Putamen (tissue), 1 donor: ENCODE measurements at places on chromosomes 12 and 14.
A peak's percentile ranks its signal among the peaks of the same experiment; 100 is the strongest.

DNA sequence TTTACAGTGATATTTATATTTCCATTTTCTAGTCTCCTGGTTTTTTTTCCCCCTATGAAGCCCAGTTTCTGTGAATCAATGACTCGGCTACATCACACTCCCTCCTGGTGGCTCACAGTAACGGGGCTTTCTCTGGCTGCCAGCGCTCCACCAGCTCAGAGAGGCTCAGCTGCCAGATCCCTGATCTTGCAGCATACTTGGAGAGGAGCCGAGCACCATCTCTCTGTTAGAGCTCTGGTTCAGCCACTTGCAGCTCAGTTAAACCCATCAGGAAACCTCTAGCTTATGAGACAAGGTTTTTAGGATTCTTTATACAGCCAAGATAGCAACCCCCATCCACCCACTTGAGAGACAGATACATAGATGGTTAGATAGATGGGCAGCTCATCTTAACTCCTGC, 74.6 kb downstream of the CIT start:
- DNase-seq, result peak; percentile 70

DNA sequence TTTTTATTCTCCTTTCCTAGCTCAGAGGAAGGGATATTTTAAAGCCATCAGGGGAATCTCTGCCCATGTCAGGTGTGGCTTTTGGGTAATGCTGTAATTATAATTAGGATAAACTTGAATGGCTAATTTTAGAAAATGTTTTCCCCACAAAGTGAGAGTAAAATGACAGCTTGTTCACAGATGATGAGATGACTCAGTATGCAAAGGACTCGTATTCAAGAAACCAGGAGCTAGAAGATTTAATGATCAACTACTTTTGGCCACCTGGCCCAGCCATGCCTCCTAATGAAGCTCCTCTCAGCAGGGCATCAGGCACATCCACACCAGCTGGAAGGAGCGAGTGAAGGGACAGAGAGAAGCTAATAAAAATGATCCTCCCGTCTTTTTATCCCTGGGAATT, 29.0 kb upstream of the PLEKHG7 start:
- no peak for DNase-seq

DNA sequence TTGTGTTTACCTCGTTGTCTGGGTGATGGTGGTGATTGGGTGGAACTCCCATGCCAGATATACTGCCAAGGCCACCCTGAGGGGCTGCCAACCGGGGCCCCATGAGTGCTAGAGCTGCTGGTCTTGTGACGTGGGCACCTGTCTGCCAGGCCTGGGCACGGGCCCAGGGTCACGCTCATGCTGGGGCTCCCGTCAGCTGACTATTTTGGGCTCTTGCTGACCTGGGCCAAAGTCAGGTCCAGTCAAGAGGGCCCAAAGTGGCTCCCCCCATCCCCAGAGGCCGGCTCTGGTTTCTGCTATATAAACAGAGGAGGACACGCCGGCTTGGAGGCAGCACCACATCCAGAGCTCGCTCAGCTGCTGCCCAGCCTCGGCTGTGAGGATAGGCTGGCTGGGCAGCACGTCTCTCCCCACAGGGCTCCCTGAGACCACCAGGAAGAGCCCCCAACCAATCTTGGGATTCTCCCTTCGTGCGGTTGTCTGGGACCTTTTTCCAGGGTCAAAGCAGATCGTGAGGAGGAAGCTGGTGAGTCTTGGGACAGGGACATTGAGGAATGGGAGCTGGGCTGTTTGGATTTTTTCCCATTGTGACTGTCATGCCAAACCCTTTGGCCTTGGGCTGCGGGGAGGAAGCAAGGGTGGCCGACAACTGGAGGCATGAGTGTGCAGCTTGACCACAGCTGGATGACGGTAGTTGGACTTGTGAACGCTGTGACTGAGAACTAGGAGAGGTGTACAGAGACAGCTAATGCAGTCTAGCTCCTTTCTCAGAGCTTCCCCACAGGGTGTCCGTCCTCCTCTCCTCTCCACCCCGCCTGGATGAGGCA, 7.6 kb upstream of the NR4A1 start:
- DNase-seq, result no peak

DNA sequence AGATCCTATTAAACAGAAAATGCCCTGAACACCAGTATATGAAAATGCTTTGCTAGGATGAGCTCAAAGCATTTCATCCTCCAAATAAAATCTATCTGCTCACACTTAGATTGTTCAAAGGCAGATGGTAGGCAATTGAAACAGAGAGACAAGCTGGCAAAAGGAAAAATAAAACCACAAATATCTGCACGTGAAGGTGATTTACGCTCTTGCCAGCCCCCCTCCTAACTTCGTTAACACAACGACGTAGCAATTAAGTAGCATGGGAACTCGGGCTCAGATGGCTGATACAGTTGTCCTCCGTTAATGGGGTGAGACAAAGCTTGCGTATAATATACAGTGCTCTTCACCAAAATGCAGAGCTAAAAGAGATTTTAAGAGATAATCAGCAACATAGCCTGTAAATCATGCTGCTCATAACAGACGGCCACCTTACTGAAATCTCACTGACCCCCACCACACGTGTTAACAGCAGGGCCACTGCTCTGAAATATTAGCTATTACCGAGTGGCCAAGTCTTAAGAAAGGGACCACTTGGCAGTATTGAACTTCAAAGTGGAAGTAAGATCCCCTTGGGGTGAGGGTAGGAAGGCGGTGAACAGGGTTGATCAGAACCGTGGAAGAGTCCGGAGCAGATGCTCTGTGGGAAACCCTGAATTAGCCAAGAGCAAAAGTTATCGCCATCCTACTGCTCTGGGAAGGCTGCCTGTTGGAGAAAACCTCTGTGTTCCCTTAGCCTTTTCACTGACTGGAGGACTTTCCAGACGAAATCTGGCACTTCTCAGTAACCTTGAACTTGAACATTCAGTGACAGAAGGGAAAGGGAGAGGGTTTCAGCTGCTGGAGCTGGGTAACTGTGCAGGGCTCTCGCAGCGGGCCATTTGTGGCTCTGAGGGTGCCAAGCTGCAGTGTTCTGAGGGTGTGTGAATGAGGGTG, 23.1 kb downstream of the ETV6 start:
- DNase-seq, result no peak

- no peak for DNase-seq
Observed at GRCh38 chr12:52878507-52879393, 26.1 kb downstream of the KRT8 start.

DNA sequence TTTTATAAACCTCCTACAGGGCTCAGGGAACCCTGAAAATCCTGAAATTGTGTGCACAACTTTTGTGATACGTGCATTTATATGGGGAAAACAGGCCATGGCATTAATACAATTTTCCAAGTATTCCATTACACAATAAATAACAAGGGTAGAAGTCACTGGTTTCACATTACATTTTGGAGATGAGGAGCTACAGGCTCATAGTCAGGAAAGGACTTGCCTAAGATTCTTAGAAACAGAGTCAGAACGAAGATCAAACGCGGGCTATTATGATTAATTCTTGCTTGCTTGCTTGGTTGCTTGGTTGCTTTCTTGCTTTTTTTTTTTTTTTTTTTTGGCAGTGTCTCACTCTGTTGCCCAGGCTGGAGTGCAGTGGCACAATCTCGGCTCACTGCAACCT, 16.7 kb downstream of the NOS1 start:
- no peak for DNase-seq

DNA sequence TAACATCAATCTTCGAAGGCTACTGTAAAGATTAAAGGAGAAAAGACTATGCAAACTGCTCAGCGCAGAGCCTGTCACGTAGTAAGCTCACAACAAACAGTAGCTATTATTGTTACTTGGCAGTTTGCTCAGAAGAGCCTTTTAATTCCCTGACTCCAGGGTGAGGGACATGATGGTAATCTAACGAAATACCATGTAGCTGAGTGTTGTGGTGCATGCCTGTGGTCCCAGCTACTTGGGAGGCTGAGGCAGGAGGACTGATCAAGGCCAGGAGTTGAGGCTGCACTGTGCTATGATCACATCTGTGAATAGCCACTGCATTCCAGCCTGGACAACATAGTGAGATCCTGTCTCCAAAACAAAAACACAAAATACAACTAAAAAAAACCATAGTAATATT, 22.8 kb downstream of the HEBP1 start:
- no peak for DNase-seq

- DNase-seq, result no peak
Observed at GRCh38 chr14:97603201-97603600, 806.0 kb downstream of the VRK1 start.

DNA sequence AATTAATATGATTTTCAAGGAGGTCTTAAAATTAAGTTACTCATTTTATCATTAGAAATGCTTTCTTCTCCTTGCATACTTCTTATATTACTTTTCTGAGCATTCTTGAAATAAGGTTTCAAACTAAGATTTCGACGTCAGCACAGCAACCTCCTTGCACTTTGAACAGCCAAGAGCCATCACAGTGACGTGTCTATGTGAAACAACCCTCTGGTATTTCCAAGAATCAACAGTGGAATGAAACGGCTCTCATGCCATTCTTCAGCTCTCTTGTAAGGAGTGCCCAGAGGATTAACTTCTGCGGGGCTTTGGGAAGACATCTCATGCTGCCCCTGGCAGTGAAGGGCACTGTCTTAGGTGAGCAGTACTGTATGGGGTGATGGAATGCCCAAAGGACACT, 109.2 kb downstream of the EFCAB11 start:
- no peak for DNase-seq

DNA sequence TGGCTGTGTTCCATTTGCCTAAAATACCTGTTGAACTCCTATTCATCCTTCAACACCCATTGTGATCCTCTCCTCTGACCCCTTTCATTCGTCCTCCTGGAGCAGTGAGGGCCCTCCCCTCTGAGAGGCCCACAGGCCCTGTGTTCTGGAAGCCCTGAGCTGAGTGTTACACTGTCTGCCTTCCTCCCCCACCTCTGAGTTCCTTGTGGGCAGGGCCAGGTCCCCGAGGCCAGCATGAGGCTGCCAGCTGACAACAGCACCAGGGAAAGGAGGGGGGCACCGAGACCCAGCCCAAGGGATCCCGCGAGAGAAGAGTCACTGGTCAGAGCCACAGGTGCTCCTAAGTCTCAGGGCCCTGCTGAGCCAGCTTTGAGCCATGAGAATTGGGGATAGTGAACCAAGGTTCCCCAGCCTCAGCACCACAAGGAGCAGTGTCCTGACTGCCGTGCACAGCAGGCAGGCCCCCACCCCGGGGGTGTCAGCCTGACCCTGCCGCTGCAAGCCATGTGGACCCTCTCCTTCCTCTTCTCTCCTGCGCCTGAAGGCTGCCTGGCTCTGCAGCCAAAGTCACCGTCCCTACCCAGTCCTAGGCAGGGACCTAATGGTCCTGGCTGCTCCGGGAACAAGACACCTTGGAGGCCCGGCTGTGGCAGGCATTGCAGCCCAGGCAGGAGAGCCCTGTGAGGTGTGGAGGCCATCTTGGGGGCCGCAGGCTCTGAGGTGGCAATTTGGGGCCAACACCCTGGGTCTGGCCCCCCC, 52.5 kb downstream of the BEGAIN start:
- DNase-seq, result no peak

DNA sequence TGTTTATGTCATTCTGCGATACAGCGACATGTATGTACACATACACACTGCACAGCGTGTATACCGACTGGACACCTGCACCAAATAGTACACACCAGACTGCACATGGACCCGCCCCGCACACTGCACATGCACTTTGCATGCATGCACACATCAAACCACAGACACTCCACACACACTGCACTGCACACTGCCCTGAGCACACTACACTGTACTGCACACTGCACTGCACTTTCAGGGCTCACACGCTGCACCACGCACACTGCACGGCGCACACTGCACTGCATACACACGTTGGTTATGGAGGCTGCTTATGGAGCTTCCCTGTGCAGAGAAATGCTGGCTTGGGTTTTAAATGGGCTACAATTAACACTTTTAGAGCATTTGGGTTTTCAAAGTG, 1.6 kb downstream of the PAPLN start:
- no peak for DNase-seq

DNA sequence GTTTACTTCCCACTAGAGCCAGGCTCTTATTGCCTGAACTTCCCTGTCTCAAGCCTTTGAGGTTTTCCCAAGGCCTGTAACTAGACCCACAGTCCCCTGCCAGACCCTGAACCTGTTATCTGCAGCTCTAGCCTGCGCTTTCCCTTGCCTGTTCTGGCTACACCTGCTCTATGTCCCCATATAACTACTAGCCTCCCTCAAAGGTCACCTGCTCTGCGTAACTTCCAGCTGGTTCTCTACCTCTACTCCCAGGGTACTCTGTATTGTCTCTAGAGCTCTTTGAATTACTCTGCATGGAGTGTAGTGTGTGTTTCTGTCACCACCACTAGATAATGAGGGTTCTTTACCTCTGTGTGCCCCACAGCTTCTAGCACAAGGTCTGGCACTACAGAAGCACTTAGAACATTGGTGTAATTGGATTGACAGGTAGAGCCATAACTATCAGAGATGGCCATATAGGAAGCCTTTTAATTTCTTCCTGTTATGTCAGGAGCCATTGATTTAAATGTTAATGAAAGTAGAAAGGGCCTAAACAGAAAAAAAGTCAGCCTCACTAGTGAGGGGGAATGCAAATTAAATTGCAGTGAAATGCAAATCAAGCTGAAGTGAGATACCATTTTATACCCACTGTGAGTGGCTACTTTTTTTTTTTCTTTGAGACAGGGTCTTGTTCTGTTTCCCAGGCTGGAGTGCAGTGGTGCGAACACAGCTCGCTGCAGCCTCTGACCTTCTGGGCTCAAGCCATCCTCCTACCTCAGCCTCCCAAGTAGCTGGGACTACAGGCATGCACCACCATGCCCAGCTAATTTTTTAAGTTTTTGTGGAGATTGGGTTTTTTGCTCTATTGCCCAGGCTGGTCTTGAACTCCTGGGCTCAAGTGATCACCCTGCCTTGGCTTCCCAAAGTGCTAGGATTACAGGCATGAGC, 47.8 kb downstream of the EID3 start:
- DNase-seq, result no peak

DNA sequence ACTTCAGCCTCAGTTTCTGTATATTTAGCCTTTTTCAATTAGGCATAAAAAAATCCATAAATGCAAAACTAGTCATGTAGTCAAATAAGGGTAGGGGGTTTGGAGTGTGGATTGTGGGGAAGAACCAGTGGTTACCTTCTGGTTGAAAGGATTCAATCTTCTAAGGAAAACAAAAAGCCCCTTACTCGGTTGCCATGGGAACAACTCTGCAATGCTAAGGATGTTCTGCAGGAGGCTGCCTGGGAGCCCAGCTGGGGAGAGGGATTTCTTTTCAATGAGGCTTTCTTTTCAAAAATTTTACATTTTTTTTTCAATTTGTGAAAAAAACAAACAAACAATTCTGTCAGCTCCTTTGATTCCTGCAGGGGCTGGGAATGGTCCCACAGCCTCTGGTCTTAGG, 67.2 kb downstream of the SLC8A3 start:
- DNase-seq, result no peak

DNA sequence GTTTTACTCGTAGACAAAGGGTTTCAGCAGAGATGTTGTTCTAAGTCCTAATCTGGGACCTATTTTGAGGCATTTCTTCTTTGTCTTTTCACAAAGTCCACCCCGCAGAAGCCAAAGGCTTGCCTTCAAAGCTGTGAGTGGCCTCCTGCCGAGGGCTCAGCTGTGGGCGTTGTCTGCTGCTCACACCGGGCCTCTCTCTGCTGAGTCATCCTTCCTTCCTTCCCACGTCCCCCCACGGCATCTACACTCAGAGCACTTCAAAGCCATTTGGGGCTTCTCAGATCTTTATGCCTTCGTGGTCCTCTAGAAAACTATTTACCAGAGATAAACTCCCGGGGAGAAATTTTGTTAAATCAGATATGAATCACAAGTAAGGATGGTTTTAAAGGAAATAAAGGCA, 115.9 kb upstream of the TMPO start:
- no peak for DNase-seq

- no peak for DNase-seq
Observed at GRCh38 chr14:95524706-95525512, 8.5 kb upstream of the SYNE3 start.

GRCh38 chr12:119399301-119399700, 64.8 kb downstream of the CCDC60 start:
- DNase-seq, result no peak

- no peak for DNase-seq
Observed at GRCh38 chr14:78135450-78135891, 34.7 kb upstream of the NRXN3 start.
